ENCODE measurements at places on chromosomes 2 and 18. TPM values are rescaled to one million over a fixed set of nuclear protein-coding genes. Genes with fewer than 3 reads are reported as not detected.

Gene BCL11A
- total RNA-seq: under 0.01 TPM

Gene MROH2A
- total RNA-seq: not detected

Gene PROM2
- total RNA-seq: 0.26 TPM

Gene ING5
- total RNA-seq: 30.0 TPM
